ENCODE measurements at places on chromosomes 1 and 21. TPM values are rescaled to one million over a fixed set of nuclear protein-coding genes. Genes with fewer than 3 reads are reported as not detected.

HSD3B1 gene
- total RNA-seq: not detected

TRPM2 gene
- 1.6 TPM for total RNA-seq

KRTAP15-1 gene
- not detected for total RNA-seq

ADCY10 gene
- total RNA-seq: 0.41 TPM

MROH9 gene
- total RNA-seq: not detected

DNA sequence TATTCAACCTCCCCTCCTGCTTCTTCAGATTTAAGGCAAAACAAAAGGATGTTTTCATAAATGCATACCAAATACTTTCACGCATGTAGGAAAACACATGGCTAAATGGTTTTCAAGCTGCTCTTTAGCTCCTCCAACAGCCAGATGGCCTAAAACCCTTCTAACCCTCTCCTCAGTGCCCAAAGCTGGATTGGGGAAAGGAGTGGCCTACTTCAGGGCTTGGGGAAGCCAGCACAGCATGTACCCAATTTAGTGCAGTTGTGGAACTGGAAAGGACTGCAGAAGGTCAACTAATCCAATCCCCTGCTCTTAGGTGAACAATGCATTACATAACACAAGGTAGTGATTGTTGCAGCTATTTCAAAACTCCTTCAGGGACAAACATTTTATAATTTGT, 9.3 kb downstream of the F5 start:
- no peak for DNase-seq

- no peak for DNase-seq
Measured at GRCh38 chr1:156337052-156337887, 822 bp downstream of the CCT3 start.

DNA sequence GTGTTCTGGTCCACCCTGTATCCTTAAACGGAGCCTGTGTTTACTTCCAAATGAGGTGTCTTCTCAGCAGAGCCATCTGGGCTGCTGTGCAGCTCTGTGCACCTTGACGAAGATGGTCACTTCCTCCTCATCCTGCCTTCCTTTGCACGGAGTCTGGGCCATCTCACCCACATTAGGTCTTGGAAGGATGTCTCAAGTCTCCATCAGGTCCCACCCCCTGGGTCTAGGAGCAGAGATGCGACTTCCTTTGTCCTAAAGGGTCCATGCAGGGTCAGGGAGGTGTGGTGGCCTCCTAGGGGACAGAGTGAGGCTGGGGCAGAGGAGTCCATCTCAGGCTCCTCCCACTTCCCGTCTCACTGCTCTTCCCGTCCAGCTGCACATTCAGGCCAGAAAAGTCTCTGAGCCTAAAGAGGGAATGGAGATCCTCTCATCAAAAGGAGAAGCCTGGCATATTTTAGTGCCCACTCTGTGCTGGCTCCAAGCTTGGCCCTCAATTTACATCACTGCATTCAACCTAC, 209.2 kb downstream of the MATN1 start:
- DNase-seq: no peak

GRCh38 chr21:44710756-44711326, 531 bp downstream of the TSPEAR start:
- no peak for DNase-seq

- no peak for DNase-seq
Measured at GRCh38 chr1:184915463-184916090, 58.7 kb downstream of the NIBAN1 start.

- DNase-seq: no peak
Measured at GRCh38 chr21:43585924-43586413, 73.3 kb downstream of the HSF2BP start.

DNA sequence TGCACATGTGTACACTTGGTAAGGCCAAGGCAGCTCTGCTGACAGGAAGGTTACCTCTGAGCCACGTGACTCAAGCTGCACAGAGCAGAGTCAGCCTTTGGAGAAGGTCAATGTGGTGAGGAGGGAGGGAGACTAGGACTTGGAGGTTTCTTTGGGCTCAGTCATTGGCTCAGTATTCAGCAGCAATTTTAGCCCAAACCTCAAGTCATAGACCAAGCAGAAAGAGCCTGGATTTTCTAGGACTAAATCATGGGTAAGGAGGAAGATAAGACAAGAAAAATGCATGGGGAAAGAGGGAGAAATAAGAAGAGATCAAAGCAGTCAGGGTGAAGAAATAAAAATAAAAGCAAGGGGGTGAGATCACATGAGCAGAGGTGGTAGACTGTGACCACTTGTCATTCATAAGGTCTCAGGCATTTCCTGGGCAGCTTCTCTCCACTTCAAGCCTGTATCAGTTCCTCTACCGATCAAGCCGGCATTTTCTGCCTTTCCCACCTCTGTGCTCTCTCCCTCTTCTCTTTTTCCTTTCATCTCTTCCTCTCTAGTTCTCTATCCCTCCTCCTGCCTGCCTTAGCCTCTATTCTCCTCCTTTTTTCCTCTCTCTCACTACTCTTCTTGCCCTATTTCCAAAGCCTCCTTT, 51.7 kb upstream of the DUSP10 start:
- no peak for DNase-seq

GRCh38 chr1:165444897-165445370, at the start of gene RXRG:
Gene RXRG (minus strand): TSS chr1:165445126. CDS start chr1:165444893, 233 bp downstream.
- peak; percentile 33 for DNase-seq

- no peak for DNase-seq
Measured at GRCh38 chr1:28326984-28327383, 1.9 kb upstream of the MED18 start.

DNA sequence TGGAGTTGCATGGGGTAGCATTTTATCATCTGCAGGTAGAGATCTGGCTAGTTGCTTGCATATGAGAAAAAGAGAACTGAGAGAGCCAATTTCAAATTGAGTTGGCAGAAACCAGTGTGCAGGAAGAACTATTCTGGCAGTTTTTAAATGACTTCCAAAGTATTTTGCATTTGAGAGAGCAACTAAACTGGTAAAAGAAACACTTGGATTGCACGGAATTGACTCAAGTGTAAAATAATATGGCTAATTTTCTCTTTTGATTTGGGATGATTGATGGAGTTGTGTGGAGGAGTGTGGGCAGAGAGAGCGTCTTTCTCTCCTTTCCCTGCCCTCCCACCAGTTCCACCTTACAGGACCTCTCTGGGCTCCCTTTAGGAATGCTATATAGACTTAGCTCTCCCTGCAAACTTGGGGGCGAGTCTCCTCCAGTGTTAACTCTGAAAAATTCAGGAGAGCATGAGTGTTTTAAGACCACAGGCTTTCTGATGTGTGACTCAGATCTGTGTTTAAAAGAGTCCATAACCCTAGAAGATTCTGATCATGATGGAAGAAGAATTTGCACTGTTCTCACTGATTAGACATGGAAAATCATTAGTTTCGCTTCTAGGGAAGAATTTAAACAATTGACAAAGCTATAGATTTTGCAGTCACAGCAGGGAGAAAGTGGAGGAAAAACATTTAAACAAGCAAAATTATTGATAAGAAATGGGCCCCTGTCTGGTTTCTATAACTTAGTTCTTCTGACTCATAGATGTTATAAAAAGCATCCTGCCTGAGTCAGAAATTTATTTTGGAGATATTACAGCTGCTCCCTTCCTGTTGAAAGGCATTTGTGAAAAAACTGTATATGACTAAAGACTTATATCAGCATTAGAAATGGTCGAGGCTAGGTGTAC, 24.9 kb upstream of the CTBS start:
- DNase-seq: no peak

DNA sequence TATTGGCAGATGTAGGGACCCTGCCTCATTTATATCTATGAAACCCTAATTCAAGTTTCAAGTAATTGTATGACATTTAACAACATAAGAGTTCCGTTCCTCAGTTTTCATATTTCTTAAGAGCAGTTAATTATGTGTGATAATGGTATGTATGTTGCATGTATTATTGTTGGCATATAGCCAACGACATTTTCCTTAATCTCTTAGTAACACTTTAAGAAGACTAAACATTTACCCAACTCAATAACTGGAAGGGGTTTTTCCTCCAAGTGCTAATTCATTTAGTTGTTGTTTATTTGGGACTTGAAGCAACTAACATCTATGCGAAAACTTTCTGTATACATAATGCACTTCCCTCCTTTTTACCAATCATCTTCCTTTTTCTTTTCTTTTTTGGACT, 1.5 kb upstream of the RALGPS2 start:
- DNase-seq: no peak

DNA sequence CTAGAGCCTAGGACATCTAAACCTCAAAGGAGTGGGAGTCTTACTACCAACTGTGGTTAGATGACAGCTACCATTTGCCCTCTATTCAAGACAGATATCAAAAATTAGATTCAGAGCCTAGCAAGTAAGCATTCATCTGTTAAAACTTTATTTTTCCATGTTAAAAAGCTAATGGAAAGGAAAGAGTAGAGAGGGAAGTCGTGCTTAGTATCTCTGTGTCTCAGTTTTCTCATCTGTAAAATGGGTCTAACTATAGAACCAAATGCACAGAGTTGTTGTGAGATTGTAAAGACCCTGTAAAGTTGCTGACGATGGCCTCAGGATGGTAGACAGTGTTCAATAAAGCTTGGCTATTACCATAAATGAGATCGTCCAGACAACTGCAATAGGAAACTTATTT, 428.5 kb upstream of the RUNX1 start:
- DNase-seq: no peak

- DNase-seq: no peak
Measured at GRCh38 chr21:30257773-30258172, 25.0 kb downstream of the KRTAP24-1 start.

GRCh38 chr1:33875862-33876261, 12.0 kb downstream of the HMGB4 start:
- no peak for DNase-seq

GRCh38 chr1:51719146-51719545, 102.3 kb downstream of the OSBPL9 start:
- no peak for DNase-seq

DNA sequence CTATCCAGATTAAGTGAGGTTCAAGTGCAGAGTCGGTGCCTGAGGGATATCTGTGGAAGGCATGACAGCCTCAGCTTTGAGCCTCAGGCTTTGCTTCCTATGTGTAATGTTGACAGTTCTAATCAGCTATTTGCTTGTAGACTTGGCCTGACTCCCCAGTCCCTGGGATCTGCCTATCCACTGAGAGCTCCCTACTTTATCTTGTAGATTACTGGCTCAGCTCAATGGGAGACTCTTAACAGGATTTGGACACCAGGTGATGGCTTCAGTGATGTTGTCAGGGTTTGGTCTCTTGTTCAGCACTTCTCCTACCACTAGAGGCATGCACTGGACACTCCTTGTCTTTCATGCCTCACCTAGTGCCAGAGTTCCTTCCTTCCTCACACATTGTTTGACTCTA, 126.6 kb upstream of the BEND5 start:
- DNase-seq: no peak

DNA sequence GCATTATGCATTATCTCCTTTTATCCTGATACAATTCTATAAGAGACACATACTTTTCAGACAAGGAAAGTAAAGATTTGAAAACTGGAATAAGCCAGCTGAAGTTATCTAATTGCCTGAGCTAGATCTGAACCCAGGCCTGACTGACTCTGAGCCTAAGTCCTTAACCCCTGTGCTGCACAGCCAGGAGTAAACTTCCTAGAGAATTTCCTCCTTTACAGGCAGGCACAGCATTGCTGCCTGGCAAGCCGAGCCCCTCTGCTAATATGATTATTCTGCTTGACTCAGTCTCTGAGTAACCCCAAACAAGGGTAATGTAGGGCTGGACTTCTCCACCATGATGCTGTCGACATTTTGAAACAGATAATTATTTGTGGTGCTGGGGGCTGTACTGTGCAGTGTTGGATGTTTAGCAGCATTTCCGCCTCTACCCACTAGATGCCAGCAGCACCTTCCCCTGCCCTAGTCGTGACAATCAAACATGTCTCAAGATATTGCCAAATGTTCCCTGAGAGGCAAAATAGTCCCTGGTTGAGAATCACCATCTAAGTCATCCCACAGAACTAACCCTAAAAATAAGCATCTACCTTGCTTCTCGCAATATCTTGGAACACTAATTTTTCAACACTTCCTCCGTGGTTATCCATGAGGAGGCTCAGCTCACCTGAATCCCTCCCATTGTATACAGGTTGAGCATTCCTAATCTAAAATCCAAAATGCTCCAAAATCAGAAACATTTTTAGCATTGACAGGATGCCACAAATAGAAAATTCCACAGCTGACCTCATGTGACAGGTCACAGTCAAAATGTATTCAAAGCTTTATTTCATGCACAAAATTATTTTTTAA, 18.5 kb downstream of the CAMK1G start:
- no peak for DNase-seq

DNA sequence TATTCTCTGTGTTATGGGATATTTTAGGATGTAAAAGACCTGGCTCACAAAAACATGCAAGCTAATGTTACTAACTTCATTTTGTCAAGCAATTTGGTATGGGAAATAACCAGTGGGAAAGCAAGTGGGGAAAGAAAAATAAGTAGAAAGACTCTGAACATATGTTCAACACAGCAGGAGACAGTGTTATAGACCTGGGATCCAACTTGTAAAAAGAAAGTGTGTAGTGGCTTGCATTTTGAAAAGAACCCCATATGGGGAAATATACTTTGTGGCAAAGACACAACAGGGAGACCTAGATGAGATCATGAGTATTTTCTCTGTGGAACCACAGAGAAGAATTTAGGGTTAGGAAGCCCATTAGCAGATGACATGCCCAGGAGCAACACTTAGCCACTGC, 212.7 kb upstream of the NRIP1 start:
- no peak for DNase-seq

DNA sequence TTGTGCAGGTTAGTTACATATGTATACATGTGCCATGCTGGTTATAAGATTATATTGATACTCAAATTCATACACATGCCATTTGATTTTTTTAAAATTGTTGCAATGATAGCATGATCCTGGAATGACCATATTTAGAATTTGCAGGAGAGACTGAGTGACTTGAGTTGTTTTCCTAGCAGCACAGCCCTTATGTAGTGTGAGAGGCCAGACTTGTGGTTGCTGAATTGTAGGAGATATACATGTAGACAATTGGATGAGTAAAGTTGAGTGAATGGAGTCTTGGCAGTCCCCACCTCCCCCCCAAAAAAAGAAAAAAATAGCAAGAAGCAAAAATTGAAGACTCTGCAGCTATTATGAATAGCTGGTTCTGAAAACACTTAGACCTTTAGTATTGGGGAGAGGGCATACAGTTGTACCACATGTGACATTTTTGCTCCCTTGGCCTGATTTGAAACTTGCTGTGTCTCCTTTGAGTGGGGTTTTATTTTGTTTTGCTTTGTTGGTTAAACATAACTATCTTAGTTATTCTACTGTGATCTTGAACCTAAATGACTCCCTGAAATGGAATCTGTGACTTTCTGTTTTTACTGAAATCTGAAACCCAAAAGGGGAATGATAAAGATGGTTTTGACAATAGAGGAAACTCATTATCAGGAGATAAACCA, 280.3 kb downstream of the HMCN1 start:
- no peak for DNase-seq

Measured in frontal cortex (tissue), 4 donors.